ENCODE measurements at places on chromosomes 1 and 21. TPM values are rescaled to one million over a fixed set of nuclear protein-coding genes. Genes with fewer than 3 reads are reported as not detected.

The CATSPERE gene
- total RNA-seq = 0.47 TPM

The ADORA1 gene
- total RNA-seq = 42.0 TPM

The LAMB3 gene
- 8.5 TPM for total RNA-seq

The KCNJ9 gene
- total RNA-seq = not detected

The LRRC8D gene
- 18.0 TPM for total RNA-seq

The TLR5 gene
- 2.3 TPM for total RNA-seq

The OR2T4 gene
- total RNA-seq = not detected

The C1orf87 gene
- total RNA-seq = 0.36 TPM

The KRTAP19-1 gene
- total RNA-seq = not detected

The WDR64 gene
- not detected for total RNA-seq
